ENCODE measurements at places on chromosomes 1 and 21.

DNA sequence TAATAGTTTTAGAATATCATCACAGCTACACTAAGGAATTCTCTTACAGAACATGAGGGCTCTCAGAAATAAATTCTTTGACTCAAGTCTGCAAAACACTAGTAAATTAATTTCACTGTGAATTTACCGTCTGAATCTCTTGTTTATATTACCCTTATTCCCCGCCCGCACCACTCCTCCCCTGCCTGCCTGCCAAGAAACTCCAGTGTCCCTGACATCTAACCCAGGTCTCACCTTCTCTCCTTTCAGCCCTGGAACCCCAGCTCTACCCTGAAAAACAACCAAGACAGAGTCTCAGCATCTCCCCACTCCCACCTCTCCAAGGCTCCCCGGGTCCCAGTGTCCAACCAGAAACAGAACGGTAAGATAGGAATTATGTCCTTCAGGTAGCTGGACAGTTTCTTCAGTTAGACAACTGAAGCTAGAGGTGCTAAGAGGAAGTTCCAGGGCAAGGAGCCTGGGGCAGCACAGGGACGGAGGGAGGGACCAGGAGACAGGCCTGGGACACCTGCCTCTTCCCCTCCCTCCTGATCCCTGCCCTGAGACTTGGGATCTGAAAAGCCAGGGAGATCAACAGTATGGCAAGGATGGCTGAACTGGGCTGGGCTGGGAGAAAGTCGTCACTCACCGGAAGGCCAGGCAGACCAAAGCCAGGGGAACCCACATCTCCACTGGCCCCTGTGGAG lies 15.4 kb downstream of the COL16A1 start:
- DNase-seq = no peak

GRCh38 chr1:220278991-220279390 lies 6.7 kb upstream of the RAB3GAP2 start:
- DNase-seq = no peak

DNA sequence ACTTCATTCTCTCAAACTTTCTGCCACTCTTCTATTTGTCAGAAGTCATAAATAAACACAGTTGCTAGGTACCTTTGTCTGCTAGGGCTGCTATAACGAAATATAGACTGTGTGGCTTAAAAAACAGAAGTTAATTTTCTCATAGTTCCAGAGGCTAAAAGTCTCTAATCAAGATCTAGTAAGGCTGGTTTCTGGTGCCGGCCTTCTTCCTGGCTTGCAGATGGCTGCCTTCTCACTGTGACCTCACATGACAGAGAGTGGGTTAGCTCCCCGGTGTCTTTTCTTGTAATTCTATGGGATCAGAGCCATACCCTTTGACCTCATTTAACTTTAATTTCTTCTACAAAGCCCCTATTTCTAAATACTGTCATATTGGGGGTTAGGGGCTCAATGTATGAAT lies 5.9 kb downstream of the PDC start:
- DNase-seq = no peak

GRCh38 chr1:106447466-106447865 lies 609.0 kb upstream of the PRMT6 start:
- no peak for DNase-seq

DNA sequence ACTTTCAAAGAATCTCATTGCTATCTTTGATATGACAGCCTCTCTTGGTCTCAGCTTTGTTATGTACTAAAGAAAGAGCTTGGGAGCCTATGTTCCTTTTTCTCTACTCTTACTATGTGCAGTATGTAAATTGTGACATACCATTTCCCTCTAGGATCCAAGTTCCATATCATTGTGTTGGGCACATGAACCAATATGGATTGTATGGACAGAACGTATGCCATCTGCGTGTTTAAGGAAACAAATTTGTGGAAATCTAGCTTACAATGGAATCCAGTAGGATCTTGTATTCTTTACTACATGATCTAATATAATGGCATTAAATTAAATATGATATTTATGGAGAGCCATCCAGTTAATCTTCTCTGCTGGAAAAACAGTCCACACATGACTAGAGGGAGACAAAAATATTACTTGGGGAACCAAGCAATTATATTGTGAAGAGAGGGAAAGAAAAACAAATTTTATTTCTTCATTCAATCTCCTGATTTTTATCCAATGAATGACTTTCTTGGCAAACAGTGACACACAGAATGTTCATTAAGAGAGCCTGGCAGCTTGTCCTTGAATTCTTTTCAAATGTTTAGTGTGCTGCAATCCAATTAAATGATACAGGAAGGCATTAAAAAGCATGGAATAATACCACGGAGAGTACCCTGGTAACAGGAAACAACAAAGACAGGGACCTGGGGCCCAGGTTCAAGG lies 106.5 kb upstream of the DAB1 start:
- DNase-seq = no peak

Measured in stimulated activated CD8-positive, alpha-beta memory T cell treated with anti-CD3 and anti-CD28 coated beads, Interleukin-4, amount 100 ng/mL, for 1 hour (primary cell).